ENCODE measurements at places on chromosomes 16 and 17.

DNA sequence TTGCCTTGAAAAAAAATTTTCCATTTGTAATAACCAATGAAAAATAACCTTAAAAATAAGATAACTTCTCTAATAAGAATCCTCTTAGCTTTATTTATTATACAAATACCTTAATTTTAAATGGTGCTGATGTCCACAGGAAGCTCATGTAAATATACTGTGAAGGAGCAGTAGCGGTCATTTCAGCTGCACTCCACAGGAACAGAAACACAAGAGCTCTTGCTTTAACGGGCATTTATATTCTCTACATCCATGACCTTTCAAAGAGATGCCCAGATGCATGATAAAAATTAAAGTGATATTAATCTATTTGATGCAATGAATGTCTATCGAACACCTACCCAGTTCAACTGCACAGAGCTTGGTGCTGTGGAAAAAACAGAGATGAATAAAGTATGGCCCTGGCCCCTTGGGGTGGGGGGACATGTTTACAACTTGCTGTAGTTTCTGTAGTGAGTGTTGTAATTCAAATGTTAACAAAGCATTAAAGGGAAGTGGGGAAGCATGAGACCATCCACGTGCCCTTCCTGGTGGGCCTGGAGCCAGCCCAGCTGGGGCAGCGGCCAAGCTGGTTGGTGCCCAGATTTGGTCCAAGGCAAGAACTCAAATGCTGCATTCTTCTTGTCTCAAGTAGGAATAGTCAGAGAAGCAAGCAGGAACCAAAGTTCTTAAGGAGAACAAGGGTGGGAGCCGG lies 47.9 kb downstream of the IQCK start:
- DNase-seq, result no peak

DNA sequence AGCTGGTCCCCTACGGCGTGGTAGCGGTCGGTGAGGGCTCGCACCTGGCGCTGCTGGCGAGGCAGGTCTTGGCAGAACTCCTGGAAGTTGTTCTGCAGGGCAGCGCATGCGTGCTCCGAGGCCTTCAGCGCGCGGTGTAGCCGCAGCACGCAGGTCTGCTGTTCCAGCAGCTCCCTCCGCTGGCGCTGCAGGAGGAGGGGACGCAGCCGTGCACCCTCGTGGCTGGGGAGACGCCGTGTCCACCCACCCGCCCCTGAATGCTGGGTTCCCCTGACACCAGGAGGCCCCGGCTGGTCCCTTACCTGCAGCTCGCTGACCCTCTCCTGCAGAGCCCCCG lies 12.2 kb downstream of the EVPL start:
- DNase-seq, result no peak

- no peak for DNase-seq
These were observed 117.6 kb upstream of the ZNF750 start for GRCh38 chr17:82957469-82957795.

- no peak for DNase-seq
These were observed 2.3 kb downstream of the SHISA9 start for GRCh38 chr16:12903407-12904328.

GRCh38 chr17:3744014-3744413 lies 20.3 kb downstream of the HASPIN start:
- no peak for DNase-seq

GRCh38 chr16:3730161-3731125 lies 13.1 kb upstream of the TRAP1 start:
- DNase-seq, result no peak

- no peak for DNase-seq
These were observed 1.6 kb downstream of the BAHCC1 start for GRCh38 chr17:81396722-81397313.

- no peak for DNase-seq
These were observed 10.6 kb upstream of the RHBDF2 start for GRCh38 chr17:76511668-76512365.

DNA sequence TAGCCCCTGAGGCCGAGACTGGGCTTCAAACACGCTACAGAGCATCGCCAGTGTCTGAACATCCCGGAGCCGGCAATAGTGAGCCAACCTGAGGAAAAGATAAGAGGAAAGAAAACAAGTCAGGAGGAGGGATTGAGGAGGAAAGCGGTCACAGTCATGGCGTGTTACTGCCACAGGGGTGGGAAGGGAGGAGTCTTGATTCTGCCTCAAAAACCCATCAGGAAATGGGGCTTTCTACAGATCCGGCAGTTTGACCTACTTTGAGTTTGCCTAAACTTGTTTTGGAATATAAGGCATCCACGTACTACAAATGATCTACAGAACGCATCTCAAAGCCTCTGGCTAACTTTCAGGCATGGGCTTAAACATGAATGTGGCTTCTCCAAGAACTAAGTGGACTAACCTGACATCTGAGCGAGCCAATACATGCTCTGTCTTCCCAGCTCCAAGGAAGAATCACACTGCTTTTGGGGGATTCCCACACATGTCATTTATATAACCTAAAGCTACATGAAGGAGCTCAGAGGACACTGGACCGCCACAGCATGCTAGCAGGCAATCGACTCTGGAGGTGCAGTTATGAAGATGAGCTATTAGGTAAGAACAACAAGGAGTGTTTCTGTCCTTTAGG lies 96.6 kb downstream of the WDR59 start:
- DNase-seq, result no peak

- DNase-seq, result no peak
These were observed 8.2 kb upstream of the MARCHF10 start for GRCh38 chr17:62816282-62816839.

DNA sequence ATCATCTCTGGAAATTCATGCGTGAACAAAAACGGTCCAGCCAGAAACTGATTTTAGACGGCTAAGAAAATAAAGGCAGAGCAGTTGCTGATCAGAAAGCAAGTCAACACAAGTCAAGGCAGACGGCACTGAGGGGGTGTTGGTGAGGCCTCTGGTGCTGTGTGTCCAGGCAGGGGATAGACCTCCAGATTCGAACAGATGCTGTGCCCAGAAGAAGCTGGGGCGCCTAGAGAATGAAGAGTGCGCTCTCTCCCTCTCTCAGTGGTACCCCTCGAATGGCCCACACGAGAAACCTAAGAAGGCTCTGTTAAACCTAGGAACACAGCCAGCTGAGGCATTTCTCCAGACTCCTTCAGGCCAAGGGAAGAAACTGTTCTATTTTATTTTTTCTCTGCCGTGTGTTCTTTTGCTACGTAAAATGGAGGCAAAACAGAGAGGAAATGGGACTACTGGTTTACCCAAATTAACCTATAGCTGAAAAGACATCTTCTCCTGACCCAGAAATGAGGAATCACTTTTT lies 178.3 kb downstream of the PMP22 start:
- DNase-seq, result no peak

GRCh38 chr16:3017794-3018506 lies at the start of gene CLDN6:
Gene CLDN6, minus strand, starts transcription at chr16:3018183. Its CDS starts 2,162 bp downstream, at chr16:3016021.
- DNase-seq, result no peak

GRCh38 chr17:18224053-18224386 lies 1.4 kb upstream of the LLGL1 start:
- DNase-seq, result no peak

GRCh38 chr16:82033683-82034300 lies 1.3 kb upstream of the HSD17B2 start:
- DNase-seq, result no peak

- DNase-seq, result no peak
These were observed 2.4 kb downstream of the ABAT start for GRCh38 chr16:8676737-8677375.

GRCh38 chr17:80656590-80656989 lies 112.0 kb downstream of the RPTOR start:
- no peak for DNase-seq

- no peak for DNase-seq
These were observed 14.0 kb upstream of the UBE2I start for GRCh38 chr16:1295465-1295864.

GRCh38 chr17:36136036-36136435 lies 32.4 kb downstream of the CCL4 start:
- no peak for DNase-seq

DNA sequence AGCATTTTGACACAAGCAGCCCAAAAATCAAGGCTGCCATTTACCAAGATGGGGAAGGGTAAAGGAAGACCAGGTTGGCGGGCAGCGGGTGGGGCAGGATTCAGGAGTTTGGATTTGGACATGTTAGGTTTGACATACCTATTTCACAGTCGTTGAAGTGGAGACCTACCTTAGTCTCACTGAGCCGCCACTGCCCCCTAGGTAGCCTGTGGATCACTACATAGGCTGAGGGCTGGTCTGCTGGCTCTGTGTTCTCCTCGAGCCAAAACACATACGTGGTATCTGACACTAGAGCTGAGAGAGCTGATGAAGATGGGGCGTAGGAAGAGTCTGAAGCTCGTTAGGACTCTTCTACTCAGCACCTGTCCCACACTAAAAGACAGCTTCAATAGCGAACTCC lies 115.1 kb downstream of the HIC1 start:
- no peak for DNase-seq

DNA sequence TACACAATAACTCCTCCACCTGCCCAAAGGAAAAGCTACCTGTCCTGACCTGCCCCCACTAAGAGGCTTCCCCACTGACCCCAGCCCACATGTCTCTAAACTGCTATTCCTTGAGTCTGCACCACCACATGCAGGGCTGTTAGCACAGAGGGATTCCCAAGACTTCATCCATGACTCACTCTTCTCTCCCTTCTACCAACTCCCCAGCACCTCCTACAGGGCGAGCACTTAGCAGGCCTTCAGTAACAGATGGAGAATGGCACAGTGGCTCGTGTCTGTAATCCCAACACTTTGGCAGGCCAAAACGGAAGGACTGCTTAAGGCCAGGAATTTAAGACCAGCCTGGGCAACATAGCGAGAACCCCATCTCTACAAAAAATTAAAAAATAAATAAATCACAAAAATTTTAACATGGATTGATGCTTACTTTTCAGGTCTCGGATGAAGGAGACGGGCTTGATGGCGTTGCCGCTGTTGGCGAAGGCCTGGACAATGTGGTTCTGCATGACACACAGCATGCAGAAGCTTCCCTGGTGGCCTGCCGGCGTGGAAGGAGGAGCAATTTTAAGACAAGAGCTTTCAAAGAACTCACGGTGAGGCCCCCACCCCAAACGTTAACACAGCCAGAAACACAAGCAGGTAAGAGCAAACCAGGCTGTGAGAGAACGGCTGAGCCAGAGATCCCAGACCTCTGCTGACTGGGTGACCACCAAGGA lies 12.0 kb downstream of the USP36 start:
- DNase-seq, result no peak

GRCh38 chr17:43118679-43119615 lies 6.2 kb downstream of the BRCA1 start:
- no peak for DNase-seq

DNA sequence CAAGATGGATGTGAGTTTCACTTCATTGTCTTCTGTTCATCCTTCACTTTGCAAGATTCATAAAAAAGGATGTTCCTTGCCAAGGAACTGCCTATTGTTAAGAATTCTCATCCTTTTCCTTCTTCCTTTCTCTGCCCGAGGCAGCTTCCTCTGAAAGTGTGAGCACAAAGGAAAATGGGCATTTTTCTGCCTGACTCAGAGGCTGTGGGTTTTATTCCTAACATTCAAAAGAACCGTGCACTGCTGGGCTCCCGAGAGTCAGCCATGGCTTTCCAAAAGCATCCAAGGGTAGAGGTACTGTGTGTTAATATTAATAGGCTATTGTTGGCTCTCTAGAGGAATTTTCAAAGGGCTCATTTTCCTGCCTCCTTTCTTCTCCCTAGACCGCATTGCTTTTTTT lies 289.4 kb downstream of the ABCC12 start:
- no peak for DNase-seq

DNA sequence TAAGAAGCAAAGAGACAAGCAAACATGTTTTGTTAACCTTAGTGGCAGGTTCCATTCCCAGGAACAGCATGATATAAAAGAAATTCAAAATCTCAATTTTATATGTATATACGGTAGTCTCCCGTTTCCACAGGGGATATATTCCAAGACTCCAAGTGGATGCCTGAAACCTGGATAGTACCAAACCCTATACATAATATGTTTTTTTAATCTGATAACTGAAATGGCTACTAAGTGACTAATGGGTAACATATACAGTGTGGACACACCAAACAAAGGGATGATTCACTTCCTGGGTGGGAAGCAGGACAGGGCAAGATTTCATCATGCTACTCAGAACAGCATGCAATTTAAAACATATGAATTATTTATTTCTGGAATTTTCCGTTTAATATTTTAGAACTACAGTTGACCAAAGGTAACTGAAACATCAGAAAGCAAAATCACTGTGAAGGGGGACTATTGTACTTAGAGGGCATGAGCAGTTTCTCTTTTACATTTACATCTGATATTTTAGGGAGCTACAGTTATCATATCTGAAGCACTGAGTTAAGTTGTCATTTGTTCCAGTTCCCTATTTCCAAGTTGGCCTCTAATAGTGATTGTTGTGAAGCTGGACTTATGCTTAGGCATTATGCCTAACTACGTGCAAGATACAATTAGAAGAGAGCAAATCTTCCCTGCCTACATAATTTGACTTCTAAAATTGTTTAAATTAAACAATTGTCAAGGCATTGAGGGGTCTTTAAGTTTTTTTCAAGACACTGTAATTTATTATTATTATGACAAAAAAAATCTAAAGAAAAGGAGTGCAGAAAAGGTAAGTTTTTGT lies 34.1 kb upstream of the ABCA6 start:
- no peak for DNase-seq

DNA sequence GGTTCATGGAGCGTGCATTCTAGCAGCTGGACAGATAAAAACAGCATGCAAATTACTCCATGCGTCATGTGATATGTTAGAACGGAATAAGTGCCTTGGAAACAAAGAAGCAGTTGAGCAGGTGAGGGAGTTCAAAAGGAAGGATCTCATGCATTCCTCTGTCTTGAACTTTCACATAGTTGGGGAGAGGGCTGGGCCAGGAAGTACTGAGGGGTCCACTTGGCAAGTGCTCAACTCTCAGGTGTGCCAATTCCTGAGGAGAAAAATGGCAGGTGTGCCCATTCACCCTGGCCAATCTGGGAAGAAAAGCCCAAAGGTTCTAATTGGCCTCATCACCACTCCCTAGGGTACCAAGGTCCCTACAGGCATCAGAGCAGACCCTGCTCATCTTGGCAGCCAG lies 67.7 kb downstream of the CES1 start:
- DNase-seq, result no peak

DNA sequence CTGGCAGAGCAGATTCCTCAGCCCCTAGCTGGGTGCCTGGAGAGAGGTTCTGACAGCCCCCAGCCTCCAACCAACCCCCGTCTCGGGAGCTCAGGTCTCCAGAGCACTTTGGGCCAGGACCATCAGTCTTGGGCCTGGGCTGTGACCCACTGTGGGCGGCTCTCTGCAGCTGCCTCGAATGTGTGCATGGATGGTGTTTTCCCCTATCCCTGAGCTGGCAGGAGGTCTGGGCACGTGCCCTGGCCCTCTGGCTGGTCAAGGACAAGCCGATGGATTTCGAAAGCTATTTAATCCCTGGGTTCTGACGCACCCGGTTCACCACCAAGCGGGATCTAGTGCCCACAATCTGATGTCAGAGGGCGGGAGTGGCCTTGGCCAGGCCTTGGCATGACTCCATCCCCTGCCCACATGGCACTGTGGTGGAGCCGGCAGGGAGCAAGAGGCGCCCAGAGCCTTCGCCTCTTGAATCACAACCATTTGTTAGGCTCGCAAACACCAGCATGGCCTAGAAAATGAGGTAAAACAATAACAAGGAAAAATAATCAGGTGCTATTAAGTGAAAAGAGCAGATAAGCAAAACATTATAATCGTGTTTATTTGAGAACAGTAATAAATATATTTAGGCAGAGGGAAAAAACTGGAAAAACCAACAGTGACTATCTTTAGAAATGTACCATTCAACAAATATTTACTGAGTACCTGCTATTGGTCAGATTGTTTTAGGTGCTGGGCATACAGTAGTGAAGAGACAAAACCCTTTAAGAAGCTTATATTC lies 69.3 kb upstream of the TOB1 start:
- no peak for DNase-seq

GRCh38 chr17:8146381-8147140 lies 5.6 kb downstream of the PER1 start:
- no peak for DNase-seq

GRCh38 chr16:8905795-8906591 lies 23.8 kb downstream of the LITAFD start:
- DNase-seq, result no peak
